NCI-H774 (cell line): ENCODE measurements at places on chromosomes 4 and X.

DNA sequence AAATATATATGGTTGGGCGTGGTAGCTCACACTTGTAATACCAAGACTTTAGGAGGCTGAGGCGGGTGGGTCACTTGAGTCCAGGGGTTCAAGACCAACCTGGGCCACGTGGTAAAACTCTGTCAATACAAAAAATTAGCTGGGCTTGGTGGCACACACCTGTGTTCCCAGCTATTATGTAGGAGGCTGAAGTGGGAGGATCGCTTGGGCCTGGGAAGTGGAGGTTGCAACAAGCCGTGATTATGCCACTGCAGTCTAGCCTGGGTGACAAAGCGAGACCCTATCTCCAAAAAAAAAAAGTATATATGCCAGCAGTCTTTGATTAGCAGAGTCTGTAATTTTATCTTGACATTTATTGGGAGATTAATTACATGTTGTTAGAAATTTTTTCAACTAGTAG, 8.7 kb downstream of the EIF2S3 start:
- no peak for DNase-seq

DNA sequence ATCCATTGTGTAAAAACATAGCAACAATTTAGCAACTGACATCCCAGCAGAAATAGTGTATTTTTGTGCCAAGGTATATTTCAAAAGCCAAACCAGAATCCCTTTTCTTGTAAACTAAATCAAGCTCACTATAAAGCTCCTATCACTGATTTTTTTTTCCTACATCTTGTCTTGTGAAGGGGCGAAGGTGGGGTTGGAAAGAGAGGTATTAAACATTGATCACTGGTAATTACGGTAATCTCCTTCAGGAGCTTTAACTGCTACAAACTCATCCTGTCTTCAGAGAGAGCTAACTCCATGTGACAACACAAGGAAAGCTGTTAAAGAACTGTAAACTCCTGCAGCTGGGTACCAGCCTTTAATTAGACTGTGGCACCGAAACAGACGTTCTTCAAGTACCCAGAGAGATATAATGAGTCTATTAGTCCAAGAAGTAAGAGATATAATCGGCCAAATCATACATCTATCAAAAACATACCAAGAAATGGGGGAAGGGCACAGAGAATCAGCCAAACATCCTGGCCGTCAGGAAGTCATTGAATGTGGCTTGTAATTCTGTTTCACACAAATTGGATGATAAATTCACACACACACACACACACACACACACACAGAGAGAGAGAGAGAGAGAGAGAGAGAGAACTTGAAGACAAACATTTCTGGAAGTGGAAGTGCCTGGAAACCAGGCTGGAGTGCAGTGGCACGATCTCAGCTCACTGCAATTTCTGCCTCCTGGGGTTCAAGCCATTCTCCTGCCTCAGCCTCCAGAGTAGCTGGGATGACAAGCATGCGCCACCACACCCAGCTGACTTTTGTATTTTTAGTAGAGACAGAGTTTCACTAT, 111.9 kb upstream of the PPARGC1A start:
- no peak for DNase-seq

- DNase-seq, result no peak
Observed at GRCh38 chrX:23726191-23726590, 16.9 kb downstream of the ACOT9 start.

DNA sequence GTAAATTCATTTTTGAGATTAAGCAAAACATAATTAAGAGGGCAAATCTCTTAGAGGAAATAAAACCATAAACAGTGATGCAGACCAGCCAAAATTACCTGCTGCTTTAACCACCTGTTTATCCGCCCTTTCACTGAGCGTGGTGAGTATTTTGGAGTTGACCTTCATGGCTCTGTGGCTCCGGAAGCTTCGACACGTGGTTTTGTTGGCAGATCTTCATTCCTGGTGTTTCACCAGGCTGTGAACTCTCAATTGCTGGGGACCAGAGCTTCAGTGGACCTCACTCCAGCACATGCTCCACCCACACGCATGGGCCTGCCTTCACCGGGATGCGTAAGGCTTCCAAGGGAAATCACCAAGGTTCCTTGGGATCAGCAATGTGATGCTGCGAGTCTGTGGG, 83.8 kb downstream of the FHDC1 start:
- no peak for DNase-seq

GRCh38 chrX:19064175-19064574, 58.1 kb downstream of the ADGRG2 start:
- no peak for DNase-seq

DNA sequence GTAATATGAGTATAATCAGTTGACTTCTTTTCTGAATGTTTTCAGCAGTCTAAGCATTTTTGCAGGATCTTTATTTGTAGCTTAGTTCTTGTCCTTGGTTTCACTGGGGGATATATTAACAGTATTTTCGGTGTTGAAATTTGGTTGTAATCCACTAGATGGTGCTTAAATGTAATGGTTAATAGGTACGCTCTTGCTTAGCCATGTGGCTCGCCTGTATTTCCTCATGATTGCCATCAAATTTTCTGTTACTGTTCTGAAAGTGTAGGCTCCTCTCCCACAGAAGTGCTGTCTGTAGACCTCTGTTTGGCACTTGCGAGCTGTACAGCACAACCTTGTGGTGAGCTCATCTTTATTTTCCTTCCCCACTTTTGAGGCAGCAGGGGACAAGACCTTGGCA, 3.9 kb upstream of the FAAH2 start:
- DNase-seq, result no peak

DNA sequence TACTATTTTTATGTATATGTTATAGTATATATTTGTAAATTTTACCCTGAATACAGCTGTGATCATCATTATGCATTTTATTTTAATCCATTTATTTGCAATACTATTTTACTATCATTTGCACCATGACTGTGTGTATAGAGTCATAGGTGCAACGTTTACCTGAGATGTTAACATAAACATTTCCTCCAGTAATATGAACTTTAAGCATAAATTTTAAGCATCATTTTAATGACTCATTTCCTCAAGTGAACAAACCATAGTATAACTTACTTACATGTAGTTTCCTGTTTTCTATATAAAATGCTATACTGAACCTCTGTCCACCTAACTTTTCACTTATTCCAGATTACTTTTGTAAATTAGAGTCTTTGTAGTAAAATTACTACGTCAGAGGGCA, 92.8 kb downstream of the NFKB1 start:
- no peak for DNase-seq

GRCh38 chr4:88130544-88131305, 27.7 kb downstream of the ABCG2 start:
- DNase-seq, result no peak

GRCh38 chr4:8335848-8336247, 66.3 kb downstream of the HTRA3 start:
- no peak for DNase-seq

DNA sequence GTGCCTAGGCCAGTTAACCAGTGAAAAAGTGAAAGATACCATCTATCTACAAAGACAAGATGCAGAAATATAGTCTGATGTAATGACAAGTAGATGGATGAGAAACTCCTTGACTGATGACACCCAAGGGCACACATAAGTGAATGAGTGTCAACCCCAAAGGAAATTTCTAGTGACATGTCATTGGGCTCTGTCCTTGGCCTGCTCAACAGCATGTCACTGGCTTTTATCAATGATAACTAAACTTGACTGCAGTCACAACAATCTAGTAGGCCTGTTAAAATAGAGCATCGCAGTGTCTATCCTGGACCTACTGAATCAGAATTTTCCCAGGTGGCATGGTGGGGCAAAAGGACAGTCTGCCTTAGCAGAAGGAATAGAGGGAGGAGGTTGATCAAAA, 155.8 kb downstream of the TSPAN5 start:
- DNase-seq, result no peak

DNA sequence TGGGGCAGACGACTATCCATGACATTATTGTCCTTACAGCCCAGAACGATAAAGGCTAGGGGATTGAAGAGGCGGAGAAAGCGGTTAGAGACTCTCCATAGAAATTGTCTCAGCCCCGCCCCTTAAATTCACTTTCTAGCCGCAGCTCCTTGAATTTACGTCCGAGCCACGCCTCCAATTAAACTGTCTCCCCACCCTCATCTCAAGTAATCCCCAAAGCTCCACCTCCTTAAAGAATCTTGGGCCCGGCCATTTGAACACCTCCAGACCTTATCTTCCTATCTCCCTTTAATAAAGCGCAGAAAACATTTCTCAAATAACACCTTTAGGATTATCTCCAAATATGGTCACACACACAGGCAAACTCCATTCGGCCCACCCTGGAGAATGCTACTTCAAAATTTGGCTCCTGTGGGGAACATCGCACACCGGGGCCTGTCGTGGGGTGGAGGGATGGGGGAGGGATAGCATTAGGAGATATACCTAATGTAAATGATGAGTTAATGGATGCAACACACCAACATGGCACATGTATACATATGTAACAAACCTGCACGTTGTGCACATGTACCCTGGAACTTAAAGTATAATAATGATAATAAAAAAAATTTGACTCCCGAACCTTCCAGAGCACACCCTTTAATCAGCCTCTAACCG, 7.2 kb upstream of the MAGIX start:
- DNase-seq, result no peak

- DNase-seq, result no peak
Observed at GRCh38 chr4:47104986-47105385, 73.6 kb downstream of the GABRB1 start.

GRCh38 chr4:182411391-182411790, 168.2 kb downstream of the TENM3 start:
- no peak for DNase-seq

GRCh38 chrX:72050011-72050410, 81.7 kb downstream of the RTL5 start:
- DNase-seq, result no peak

DNA sequence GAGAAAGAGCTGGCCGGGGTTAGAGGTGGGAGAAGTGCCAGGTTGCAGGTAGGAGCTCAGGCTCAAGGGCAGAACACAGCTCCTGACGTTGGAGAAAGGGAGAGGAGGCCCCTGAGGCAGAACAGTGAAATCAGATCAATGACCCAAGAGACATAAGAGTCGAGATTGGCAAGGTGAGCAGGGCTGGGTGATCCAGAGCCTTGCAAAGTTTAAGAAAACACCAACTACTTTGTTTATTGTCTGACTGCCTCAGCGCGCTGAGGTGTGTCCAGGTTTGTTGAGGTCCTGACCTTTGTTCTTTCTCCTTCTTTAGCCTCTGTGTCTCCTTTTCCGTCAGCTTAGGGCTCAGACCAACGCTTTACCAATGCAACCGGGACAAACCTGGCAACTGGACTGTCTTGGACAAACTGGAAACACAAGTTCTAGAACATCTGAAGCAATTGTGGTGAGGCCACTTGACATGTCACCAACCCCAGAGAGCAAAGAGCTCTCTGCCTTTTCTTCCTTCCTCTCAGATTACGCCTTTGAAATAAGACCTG, 28.3 kb downstream of the CHRNA9 start:
- DNase-seq, result no peak

DNA sequence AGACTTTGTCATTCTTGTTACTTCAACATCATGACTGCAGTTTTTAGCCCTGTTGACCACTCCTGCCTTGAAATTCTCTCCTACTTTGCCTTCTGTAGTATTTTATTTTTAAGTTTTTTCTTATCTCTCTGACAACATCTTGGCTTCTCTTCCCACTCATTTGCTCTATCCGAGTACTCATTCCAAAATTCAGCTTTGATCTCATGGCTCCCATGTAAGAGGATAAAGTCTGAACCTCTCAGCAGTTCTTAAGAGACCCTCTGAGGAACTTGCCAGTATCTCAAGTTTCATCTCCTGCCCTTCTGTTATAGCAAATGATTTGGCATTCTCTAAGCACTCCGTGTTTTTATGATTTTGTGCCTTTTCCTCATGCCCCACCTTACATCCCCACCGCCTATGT, 67.7 kb downstream of the GALNT7 start:
- no peak for DNase-seq

GRCh38 chr4:72629540-72629939, 60.5 kb upstream of the ADAMTS3 start:
- DNase-seq, result no peak

DNA sequence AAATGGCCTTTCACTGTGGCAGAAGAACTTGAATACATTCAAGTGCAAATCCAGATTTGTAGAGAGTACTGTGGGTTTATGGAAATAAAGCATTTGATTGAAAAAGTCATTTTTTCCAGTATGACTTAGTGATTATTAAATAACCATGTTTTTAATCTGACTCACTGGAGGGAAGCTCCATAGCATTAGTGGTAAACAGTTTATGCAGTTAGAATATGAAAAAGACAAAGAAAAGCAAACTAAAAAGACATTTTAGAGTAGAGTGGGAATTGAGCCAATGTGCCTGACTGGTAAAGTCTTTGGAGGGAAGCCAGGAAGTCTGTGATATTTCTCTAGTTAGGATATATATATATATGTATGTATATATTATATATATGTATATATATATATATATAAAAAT, 53.4 kb downstream of the FAT4 start:
- no peak for DNase-seq

GRCh38 chr4:73692254-73692653, 48.1 kb upstream of the CXCL8 start:
- no peak for DNase-seq

- DNase-seq, result no peak
Observed at GRCh38 chr4:164779080-164779479, 25.1 kb downstream of the SMIM31 start.

- no peak for DNase-seq
Observed at GRCh38 chrX:31499109-31499508, 427.3 kb upstream of the FTHL17 start.

GRCh38 chr4:171985129-171985528, 171.9 kb downstream of the GALNTL6 start:
- DNase-seq, result no peak

- DNase-seq, result no peak
Observed at GRCh38 chrX:47900833-47901232, 64.1 kb downstream of the ZNF81 start.

- no peak for DNase-seq
Observed at GRCh38 chr4:172631832-172632231, 536.8 kb upstream of the GALNT7 start.

GRCh38 chr4:26331380-26331950, 10.7 kb downstream of the RBPJ start:
- no peak for DNase-seq
